Vein endothelial cell (primary cell): ENCODE measurements at places on chromosomes 6 and 20. TPM values are rescaled to one million over a fixed set of nuclear protein-coding genes. Genes with fewer than 3 reads are reported as not detected.

Gene HUS1B
- 0.98 and 1.1 TPM in 2 replicates for total RNA-seq

Gene SLC17A2
- not detected in 2 replicates for total RNA-seq

Gene SRSF12
- 0.29 TPM in 1 of 2 replicates, not detected in the other for total RNA-seq

Gene NOP56
- total RNA-seq = 151 and 166 TPM in 2 replicates

Gene COQ3
- 2.9 and 4.9 TPM in 2 replicates for total RNA-seq

Gene PTGIS
- total RNA-seq = 1.4 and 5.9 TPM in 2 replicates

Gene MUCL3
- not detected in 2 replicates for total RNA-seq

Gene TNF
- total RNA-seq = not detected in 2 replicates

Gene SYNDIG1
- not detected in 2 replicates for total RNA-seq

Gene TRIM39
- total RNA-seq = 13.4 and 15.5 TPM in 2 replicates

Gene LTB
- total RNA-seq = 3.9 and 4.7 TPM in 2 replicates

Gene ZC2HC1B
- not detected in 2 replicates for total RNA-seq

Gene UNC93A
- total RNA-seq = not detected in 2 replicates

Gene WFDC5
- not detected in 2 replicates for total RNA-seq
